Stomach (tissue), 19 donors: ENCODE measurements at places on chromosomes 7 and 10. TPM values are rescaled to one million over a fixed set of nuclear protein-coding genes. Genes with fewer than 3 reads are reported as not detected.

GRCh38 chr10:93080350-93081046 lies 6.8 kb downstream of the CYP26A1 start:
- peak; percentile 63 for DNase-seq

- DNase-seq = no peak
These were observed 84.7 kb upstream of the GNA12 start for GRCh38 chr7:2928613-2929311.

The PNLIP gene
- not detected for total RNA-seq

The PRTFDC1 gene
- total RNA-seq = 1.2 TPM

- DNase-seq = no peak
These were observed 1078.4 kb downstream of the KCNMA1 start for GRCh38 chr10:76558996-76559891.

The GPNMB gene
- 32.7 TPM for total RNA-seq

- DNase-seq = no peak
These were observed 115.0 kb upstream of the ZNF438 start for GRCh38 chr10:31146491-31147209.

DNA sequence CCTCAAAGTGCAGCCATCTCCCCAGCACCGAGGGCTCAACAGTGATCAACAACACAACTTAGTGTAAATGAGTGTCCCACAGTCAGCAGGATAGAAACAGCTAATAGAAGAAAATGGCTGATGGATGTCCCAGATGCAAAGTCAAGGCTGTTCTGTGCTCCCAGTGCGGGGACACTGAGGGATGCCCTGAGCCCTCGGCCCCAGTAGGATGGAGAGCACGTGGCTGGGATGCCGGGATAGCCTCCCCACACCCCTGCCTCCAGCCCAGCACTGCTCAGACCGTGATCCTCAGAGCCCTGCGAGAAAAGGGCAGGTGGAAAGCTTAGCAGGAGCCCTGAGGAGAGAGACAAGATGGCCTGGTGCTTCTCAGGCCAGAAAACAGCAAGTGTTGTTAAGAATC lies 243.9 kb upstream of the TCERG1L start:
- DNase-seq = no peak

The GATA3 gene
- not detected for total RNA-seq

The SFTPA1 gene
- 525 TPM for total RNA-seq
